G401 (cell line): ENCODE measurements at places on chromosomes 7 and 10. TPM values are rescaled to one million over a fixed set of nuclear protein-coding genes. Genes with fewer than 3 reads are reported as not detected.

Gene PRTFDC1
- 32.6 and 46.6 TPM in 2 replicates for total RNA-seq

Gene ZNF804B
- not detected in 2 replicates for total RNA-seq

Gene MGAM2
- not detected in 2 replicates for total RNA-seq

GRCh38 chr7:132998763-132999162, 83.1 kb downstream of the CHCHD3 start:
- DNase-seq, result no peak

DNA sequence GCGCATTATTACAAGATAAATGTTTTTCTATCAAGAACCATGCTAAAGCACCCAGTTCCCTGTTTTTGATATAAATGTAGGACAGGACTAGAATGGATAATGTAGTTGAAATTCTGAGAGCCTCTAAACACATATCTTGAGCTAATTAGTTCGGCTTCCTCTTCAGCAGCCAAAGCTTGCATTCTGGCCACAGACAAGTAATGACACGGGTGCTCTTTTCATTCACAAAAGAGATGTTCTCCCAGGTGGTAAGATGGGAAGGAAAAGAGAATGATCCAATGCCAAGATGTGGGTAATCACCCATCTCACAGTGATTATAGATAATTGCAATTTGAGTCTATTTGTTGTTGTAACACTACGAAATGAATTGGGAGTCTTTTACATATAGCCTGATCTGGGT, 246.5 kb downstream of the KIAA1217 start:
- DNase-seq, result no peak

DNA sequence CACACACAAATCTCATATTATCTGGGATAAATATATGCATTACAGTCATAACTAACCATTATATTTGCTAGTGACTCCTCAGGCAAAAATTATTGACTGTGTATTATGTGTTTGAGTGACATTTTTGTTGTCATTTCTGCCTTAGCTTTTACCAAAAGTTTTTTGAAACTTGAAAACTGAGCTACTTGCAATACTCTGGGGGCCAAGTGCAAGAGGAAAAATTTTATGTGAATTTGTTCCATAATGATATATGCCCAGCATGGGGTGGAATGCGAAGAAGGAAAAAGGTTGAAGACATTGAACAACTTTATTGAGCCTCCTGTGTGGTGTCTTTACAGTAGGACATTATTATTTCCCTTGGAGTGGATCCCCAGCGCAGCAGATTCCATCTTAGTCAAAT, 176.8 kb upstream of the FERD3L start:
- DNase-seq, result no peak

DNA sequence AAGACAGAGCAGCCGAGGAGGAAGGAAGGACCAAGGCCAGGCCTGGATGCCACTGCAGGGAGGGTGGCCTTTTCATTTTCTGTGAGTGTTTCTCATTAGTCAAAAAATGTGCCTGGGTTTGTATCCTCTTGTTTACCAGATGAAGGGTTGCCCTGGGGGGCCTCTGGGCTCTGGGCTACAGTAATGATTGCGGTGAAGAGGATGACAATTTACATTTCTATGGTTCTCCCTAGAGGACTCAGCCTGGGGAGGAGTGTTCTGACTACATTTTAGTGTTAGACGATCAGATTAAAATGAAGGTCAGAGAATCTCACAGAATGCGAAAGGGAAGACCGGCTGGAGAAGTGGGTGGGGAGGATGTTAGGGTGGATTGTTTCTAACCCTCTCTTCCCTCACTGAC, 108.0 kb upstream of the KMT2C start:
- DNase-seq, result no peak

- no peak for DNase-seq
Observed at GRCh38 chr10:13699216-13699615, 112.5 kb downstream of the PRPF18 start.

- no peak for DNase-seq
Observed at GRCh38 chr7:43652364-43652763, 69.5 kb downstream of the STK17A start.

DNA sequence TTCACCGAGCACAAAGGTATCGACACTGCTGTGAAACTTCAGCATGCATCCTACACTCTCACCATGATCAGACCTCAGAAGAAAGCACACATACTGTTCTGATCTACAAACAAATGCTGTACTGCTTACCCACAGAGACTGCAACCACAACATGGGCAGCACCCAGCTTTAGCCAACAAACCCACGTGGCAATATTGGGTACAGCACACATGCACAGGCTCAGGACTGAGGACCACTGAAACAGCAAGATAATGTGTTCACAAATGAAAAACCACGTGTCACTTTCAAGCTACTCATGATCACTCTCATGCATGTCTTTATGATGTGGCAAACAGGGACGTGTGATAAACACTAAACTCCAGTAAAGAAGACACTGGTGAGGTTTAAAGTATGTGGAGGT, 119.3 kb upstream of the PTN start:
- no peak for DNase-seq

GRCh38 chr7:8295638-8296361, 33.8 kb upstream of the ICA1 start:
- DNase-seq, result peak; percentile 93

GRCh38 chr10:13270877-13271551, 28.9 kb downstream of the PHYH start:
- no peak for DNase-seq

DNA sequence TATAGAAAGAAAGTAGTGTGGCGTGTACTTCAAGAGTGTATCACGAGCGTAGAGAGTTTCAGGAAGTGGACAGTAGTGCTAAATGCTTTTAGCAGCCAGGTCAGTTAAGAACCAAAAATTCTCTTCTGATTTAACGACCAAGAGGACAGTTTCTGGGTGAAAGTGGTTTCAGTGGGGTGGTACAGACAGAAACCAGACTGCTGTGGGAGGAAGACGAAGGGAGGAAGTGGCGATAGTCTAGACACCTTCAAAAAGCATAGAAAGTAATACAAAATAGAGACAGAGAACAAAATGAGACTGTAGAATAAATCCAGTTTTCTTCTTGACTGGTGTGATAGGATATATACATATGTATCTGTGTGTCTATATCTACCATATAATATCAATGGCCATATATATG, 93.5 kb downstream of the MBL2 start:
- no peak for DNase-seq

- DNase-seq, result no peak
Observed at GRCh38 chr10:118663176-118663575, 67.7 kb upstream of the PRLHR start.

DNA sequence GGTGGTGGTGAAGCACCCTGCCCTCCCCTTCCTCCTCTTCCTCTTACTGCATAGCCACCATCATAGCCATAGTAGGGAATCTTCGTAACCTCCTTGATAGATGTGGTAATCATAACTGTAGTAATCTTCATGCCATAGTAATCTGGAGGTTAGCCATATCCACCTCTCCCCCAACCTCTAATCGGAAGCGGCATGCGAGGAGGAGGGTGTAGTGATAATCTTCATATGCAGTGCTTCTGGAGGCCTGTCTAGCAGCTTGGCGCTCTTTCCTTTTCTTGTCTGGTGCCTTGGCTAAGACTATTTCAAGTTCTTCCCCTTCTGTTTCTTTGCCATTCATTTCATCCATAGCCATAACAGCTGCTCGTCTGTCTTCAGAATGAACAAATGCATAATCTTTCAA, 90.9 kb downstream of the MLLT10 start:
- no peak for DNase-seq

DNA sequence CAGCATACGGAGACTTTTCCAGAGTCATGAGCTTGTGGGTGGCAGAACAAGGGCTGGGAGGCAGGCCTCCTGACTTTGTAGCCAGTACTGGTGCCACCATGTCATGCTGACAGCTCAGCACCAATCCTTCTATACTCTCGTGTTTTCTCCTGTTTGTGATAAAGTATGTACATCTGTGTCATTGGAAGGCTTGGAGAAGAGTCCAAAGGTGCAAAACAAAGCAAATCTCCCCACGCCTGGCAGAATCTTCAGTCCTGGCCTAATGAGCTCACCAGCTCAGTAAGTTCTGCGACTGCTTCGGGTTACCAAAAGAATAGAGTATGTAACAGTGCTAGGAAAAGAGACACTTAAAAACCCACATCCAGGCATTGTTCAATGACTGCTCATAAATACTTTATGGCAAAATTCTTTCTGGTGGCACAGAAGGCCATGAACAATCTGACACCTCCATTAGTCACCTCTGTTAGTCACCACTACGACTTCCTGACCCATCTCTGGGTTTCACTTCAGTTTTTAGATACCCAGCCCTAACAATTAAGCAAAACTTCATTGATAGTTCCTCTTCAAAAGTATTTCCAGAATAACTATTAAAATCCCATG, 24.5 kb downstream of the STEAP1 start:
- no peak for DNase-seq

DNA sequence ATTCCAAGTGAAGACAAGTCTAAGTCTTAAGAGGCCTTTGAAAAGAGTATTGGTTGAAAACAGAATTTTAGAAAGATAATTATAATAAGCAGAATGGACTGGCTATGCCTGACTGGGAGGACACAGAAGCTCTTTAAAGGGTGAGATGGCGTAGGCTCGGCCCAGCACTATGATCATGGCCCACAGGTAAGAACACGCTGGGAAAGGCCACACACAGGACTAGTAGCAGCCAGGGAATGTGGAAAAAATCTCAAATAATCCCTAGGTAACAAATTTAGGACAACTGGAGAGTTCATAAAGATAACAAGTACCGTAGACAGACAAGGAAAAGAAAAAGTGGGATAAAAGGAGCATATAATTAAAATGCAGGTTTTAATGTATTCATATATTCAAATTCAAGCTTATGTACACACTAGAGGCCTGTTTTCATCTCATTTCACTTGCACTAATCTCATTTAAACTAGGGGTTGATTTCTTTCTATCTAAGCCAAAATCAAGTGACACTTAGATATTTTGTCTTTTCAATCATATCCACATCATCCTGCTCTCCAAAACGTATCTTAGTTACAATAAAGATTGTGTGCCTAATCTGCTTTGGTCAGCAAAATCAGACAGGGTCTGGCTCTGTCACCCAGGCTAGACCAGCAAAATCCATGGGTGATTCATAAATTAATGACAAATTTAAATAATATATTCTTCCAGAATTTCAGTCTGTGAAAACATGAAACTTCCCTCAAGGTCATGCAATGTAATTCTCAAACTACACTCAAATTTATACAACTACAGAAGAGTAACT, 53.0 kb downstream of the EZH2 start:
- DNase-seq, result no peak

DNA sequence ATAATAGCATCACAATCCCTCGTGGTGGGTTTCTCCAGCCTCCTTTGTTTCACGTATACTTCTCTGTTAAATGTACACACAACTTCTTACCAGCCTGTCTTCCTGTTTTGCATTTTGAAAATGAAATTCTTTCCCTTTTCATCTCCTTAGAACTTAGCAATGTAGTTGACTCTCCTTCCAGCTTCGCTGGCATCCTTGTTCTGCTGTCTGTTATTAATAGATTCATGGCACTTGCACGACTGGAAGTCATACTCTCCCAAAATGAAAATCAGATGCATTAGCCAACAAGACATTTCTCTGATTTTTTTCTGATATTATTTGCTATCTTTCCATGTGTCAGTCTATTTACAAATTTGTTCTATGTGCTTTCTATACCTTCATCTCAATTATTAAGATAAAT, 3.0 kb upstream of the CREB3L2 start:
- no peak for DNase-seq
